Ovary (tissue), 10 donors: ENCODE measurements at places on chromosomes 3 and 15.

DNA sequence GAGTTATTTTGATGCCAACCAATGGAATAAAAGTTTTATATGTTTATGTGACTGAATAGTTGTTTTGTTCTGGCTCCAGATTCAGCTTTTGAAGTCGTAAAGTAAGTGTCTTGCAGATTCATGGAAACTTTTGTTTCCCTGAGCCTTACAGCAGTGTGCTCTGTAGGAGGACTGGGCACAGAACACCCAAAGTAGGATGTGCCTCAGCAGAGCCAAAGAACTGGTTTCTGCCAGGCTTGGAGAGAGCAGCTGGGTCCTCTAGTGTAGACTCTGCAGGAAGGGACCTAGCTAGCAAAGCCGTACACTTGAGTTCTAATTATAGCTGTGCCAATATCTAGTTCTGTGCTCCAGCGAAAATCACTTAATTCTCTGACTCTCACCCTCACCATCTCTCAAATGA, 261.2 kb upstream of the DNAJC19 start:
- no peak for DNase-seq

- no peak for DNase-seq
These were observed 10.6 kb upstream of the PCSK6 start for GRCh38 chr15:101499863-101500713.

- no peak for DNase-seq
These were observed at the start of gene TRIM69 for GRCh38 chr15:44736181-44736765. TRIM69 (plus strand) TSS chr15:44736528; CDS start chr15:44736705, 177 bp downstream.

GRCh38 chr3:195896361-195897080, 11.8 kb downstream of the TNK2 start:
- DNase-seq = peak; percentile 46

GRCh38 chr3:155712008-155712407, 32.9 kb downstream of the PLCH1 start:
- DNase-seq = no peak

- DNase-seq = peak; percentile 20
These were observed 39.6 kb downstream of the MAP3K13 start for GRCh38 chr3:185402561-185402960.

DNA sequence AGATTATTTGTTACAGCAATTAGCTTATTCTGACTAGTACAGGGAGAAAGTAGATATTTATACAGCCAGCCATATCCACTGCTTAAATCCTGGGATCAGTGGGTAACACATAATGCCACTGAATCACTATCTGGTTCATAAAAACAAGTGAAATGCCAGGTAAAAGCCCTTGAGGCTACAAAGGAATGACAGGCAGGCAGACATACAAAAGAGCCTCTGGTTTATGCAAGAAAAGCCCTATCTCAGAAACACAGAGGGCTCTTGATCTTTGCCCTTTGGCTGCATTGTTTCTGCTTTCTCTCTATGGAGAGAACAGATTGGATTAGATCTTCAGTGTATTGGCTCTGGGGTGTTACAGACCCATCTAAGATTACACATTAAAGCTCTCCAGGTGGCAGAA, 115.4 kb upstream of the GADL1 start:
- no peak for DNase-seq

- DNase-seq = no peak
These were observed 15.8 kb upstream of the SOX2 start for GRCh38 chr3:181695661-181696491.

DNA sequence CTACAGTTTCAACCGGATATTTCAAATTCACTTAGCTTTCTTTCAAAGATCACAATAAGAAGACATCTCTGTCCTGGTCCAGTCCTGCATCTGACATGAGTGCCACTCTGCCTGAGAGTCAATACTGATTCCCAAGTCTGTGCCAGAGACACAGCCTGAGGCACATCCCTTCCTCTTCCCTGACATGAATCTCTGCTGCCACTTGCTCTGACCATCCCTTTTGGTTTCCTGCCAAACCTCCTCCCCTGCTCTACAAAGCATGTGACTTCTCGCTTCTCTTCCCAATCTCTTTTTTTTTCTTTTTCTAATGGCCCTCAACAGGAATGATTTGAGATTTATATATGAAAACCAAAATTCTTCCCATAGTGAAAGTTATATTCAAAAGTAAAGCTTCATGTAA, 117.9 kb downstream of the MECOM start:
- no peak for DNase-seq

DNA sequence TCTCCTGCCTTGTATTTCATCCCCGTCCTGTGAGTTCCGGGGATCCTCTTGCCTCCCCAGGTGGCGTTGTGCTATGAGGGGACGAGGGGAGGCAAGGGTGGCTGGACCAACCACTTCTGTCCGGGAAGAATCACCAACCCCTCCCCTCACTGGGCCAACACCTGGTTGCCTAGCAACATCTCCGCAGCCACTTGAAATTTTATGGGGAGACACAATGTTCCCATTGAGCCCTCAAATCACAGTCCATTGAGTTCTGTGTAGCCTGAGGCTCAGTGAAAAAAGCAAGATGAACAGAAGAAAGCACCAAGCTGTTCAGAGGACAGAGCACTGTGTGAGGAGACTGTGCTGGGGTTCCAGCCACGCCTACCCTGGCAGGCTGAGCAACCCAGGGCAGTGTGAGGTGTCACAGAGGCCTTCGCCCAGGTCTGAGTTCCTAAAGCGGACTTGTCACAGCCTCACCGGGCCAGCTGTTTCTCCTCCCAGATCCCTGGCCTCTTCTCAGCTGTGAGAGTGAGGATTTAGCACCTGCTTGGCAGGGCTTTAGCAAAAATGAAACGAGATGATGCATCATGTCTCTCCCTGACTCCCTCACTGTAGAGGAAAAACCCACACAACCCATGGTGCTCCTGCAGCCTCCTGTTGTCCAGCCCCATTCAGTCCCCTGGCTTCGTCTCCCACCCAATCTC, 76.8 kb downstream of the ATP2B2 start:
- no peak for DNase-seq

DNA sequence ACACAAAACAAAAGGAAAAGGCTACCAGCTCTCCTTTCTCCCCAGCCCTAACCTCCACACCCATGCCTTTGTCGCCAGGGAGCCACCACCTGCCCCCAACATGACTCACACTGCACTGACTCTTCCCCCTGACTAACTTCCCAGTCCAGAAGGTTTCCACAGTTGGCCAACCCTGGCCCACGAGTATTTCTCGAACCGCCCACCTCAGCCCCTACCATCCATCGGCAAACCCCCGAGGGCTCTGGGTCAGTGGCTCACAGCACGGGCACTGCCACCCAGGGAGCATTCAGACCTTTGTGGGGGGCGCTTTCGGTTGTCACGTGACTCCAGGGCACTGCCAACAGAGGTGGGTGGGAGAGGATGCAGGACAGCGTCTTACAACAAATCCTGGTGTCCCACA, 152.3 kb downstream of the LRRC28 start:
- DNase-seq = no peak

DNA sequence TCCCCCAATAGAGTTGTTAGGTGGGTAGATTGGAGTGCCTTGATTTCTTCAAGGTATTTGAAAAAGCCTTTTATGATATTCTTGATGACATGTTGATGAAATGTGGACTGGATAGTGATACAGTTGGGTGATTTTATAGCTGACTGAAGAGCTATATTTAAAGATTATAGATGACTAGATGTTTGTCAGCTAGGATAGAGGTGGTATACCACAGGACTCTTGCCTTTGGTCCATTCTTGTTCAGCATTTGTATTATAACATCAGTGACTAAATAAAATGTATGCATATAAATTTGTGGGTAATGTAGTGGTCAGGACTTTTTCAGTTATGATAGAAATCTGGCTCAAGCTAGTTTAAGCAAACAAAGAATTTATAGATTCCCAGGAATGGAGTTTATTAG, 143.9 kb downstream of the ZNF609 start:
- no peak for DNase-seq

DNA sequence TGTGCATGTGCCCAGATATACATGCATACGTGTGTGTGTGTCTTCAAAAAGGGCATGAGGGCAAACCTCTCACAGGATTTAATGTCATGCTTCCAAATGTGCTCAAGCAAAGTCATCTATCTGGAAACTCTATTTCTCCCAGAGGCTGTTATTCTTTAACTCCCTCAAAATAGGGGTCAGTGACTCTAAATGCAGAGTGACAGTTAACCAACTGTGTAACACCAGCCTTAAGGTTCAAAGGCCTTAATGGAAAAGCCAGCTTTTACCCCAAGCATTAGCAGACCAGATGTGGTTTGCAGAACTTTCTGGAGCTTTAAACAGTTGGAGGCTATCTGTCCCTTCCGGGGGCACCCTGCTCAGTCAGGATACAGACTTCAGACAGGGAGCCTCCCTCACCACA, 70.4 kb upstream of the SLC7A14 start:
- DNase-seq = no peak
